ENCODE measurements at places on chromosomes 1 and 21.

DNA sequence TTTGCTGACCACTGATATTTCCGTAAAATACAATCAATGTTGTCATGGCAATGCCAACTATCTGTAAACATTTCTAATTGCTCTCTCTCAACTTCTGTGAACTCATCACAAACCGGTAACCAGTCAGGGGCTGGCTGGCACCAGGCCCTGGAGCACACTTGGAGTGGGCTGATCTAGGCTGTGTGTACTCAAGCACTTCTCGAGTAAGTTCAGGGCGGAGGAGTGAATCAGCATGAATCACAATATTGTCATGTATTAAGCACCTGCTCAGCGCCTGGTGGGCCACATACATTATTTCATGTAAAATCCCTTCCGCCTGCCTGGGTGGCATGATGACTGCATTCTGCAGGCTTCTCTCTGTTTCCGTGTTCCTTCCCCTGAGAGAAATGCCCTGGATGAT is 212.4 kb downstream of the FOXD2 start:
- no peak for DNase-seq

GRCh38 chr1:24745711-24746413 is 615 bp downstream of the CLIC4 start:
- DNase-seq = no peak

DNA sequence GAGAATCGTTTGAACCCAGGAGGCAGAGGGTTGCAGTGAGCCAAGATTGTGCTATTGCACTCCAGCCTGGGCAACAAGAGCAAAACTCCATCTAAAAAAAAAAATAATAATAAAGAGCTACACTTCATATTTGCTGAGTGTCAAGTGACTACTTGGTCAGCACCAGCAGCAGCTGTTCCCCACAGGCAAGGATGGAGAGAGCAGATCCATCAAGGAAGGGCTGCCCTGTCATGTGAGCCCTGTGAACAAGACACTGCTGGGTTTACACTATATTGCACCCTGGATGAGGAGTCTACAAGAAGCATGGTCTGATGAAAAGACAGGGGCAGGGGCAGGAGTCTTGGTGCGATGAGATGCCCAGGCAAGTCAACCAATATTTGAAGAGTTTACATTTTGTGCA is 3.6 kb downstream of the CTNNBIP1 start:
- no peak for DNase-seq

GRCh38 chr1:174975764-174976163 is 24.0 kb upstream of the CACYBP start:
- no peak for DNase-seq

DNA sequence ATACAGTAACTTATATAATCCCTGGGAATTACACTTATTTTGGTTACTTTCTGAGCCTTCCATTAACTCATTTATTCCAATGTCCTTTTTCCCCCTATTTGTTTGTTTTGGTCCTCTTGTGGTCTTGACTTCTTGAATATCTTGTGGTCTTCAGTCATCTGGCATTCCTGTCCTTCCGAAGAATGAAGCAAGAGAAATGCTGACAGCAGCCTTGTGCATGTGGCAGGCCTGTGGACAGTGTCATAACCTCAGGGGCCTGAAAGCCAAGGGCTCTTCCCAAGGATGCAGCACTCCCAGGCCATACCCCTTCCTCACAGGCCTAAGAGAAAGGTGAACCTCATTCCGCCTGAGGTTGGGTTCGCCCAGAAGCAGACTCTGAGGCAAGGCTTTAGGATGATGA is 470.2 kb downstream of the DISC1 start:
- no peak for DNase-seq

GRCh38 chr1:203954788-203955552 is 93.6 kb downstream of the SNRPE start:
- no peak for DNase-seq

GRCh38 chr1:1752636-1753606 is 25.3 kb downstream of the NADK start:
- no peak for DNase-seq

- no peak for DNase-seq
These were observed 139.8 kb upstream of the ST6GALNAC5 start for GRCh38 chr1:76727520-76727919.

DNA sequence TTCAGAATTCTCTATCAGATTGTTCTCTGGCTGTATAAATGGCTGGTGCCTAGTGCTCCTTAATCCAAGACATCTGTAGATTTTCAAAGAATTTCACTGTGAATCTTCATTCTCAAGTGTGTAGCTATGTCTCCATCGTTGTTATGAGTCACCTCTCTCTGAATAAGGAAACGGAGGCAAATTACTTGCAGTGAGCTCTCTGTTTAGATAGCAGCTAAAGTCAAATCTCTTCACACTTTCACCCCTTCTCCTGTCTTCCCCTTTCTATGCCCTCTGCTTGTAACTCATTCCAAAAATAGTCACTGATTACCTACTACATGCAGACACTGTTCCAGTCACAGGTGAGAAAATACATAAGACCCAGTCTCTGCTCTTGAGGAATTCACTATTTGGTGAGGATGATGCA is 39.7 kb downstream of the CHML start:
- DNase-seq = no peak

DNA sequence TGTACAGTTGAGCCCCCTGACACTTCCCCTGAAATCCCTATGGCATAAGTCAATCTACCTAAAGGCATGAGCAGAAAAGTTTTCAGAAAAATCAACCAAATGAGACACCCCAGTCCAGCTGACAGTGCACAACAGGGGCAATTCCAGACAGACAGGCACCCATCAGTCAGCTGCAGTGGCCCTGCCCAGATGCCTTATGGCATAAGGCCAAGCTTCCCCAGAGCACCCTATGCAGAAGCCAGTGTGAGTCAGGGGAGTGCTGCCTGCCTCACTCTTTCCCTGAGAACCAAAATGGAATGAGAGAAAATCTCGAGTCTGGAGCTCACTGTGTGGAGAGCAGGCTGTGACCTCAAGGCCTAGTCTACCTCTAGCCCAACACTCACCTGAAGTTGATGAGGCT is 38.1 kb downstream of the MRAP start:
- peak; percentile 22 for DNase-seq

DNA sequence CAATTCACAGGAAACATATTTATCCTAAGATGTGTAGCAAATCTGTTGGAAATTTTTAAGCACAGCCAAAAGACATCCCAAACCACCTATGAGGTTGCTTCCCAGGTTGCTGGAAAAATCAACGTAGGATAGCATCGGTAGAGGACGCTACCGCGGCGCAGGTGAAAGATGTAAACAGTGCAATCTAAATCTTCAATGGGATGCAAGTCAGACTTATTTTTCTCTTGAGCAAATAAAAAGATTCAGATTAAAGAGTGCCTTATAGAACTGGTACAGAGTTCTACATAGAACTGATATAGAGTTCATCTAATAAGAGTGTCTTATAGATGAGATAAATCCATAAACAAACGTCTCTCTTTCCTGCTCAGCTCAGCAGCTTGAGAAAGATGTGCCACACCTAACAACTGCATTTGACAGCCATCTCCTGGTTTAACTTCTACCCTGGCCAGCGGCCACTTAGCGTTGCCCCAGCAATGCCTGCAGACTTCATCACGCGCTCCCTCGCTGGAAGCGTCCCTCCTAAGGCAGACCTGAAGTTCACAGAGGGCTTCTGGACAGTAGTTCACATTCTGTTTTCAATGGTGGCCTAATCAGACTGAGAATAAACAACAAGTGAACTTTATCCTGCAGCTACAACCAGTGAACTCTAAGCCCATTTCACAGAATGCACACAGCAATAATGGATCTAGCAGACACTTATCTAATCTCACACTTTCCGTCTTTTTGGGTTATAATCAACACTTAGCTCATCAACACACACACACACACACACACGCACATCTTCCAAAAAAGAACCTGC is 164.5 kb downstream of the TOMM20 start:
- DNase-seq = no peak

- no peak for DNase-seq
These were observed 109.1 kb downstream of the CD247 start for GRCh38 chr1:167409183-167409582.

DNA sequence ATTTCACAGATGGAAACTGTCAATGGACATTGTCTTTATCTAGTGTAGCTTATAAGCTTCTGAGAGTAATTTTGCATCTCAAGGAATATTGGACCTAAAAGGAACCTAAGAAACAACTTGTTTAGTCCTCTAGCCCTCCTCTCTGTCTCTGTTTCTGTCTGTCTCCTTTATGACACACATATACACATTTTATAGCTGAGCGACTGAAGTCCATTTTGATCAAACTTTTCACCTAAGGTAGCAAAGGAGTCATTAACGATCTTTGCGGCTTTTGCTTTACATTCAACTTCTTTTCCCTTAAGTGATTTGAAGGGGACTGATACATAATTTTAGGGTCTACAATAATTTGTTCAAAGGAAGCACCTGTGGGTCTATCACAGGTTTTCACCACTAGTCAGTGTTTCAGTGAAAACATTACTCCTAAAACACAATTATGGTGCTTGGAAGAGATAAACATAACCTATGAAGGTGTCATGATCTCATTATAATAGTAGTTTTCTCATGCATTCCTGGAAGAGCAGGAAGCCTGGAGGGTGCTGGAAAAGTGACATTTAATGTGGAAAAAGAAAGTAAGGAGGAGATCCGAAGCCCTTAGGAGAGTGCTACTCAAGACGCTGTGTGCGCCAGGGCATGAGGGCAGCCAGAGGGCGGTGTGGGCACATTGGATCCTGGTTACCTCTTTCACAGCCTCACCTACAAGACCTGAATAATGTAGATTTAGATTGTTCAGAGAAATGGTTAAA is 248.6 kb downstream of the DNM3 start:
- no peak for DNase-seq

DNA sequence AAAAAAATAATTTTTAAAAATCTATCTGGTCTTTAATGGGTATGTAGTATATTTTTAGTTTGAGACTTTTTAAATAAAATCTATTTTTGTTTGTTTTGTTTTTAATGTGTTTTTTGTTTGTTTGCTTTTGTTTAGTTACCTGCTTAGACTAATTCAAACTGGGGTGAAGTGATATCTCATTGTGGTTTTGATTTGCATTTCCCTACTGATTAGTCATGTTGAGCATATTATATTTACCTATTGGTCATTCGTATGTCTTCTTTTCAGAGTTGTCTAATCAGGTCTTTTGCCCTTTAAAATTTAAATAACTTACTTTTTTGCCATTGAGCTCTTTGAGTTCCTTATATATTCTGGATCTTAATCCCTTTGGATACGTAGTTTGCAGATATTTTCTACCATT is 20.3 kb downstream of the CD1B start:
- DNase-seq = no peak

- DNase-seq = no peak
These were observed 304.8 kb downstream of the BRINP3 start for GRCh38 chr1:190172651-190173430.

GRCh38 chr1:113133759-113134158 is 60.8 kb downstream of the LRIG2 start:
- no peak for DNase-seq

- DNase-seq = no peak
These were observed 3.4 kb downstream of the PTTG1IP start for GRCh38 chr21:44869781-44870747.

DNA sequence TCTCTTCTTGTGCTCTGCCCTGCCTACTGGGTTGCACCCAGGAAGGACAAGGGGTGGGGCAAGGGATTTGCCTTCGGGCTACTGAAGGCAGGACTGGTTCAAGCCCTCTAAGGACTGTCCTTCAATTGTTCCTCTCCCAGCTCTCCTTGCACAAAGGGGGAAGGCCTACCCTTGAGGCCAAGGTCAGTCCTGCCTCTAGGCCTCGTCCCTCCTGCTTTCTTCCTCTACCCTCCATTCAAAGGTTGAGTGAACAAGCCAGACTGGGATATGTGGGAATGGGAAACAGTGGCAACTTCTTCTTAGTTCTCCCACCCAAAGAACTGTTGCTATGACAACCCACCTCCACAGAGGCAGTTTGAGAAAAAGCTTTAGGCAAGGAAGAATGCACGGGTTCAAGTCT is 2.7 kb downstream of the LURAP1 start:
- no peak for DNase-seq

- no peak for DNase-seq
These were observed 23.4 kb upstream of the PODN start for GRCh38 chr1:53038566-53038965.

- no peak for DNase-seq
These were observed 88.9 kb downstream of the XPR1 start for GRCh38 chr1:180720753-180721152.

DNA sequence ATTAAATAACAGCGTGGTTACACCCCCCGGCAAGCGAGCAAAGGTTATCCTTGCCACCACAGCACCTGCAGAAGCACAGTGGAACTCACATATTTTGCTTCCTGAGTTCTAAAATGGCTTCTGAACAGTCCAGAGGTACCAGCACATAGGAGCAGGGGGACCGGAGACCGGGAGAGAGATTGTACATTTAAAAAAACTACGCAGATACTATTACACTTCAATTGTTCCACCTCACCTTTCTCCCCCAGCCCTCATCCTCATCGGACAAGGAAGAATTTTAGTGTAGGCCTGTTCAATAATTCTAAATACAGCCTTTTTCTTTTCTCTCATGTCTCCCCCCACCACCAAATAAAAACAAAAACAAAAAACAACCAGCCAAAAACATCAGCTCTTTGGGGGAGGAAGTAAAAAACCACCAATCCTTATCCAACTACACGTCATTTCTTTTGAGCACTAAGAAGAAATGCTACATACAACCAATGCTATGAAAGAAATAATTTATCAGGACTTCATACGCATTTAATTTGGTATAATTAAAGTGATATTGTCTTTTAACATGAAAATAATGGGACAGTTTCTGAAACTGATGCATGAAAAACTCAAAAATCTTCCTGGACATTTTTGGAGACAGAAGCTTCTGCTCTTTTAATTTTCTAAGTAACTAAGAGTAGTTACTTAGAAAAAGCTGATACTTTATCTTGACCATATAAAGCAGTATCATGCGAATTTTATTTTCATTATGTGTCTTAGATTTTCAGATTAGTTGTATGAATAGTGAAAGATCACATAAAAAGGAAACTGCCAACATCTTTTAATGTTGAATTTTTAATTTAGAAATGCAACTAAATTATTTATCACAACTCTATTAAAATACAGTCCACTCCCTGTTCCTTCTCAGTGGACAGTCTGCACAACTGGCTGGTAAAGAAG is 9.1 kb downstream of the CDKN2C start:
- DNase-seq = no peak

GRCh38 chr1:31751822-31752241 is 12.3 kb downstream of the ADGRB2 start:
- no peak for DNase-seq

DNA sequence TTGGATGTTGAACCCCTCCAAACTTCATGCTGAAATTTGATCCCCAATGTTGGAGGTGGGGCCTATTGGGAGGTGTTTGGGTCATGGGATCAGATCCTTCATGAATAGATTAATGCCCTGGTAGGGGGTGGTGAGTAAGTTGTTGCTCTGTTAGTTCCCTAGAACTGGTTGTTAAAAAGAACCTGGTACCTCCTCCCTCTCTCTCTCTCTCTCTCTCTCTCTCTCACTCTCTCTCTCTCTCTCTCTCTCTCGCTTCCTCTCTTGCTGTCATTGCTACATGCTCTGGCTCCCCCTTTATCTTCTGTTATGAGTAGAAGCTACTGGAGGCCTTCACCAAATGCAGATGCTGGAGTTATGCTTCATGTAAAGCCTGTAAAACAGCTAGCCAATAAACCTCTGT is 498.2 kb upstream of the NR5A2 start:
- DNase-seq = no peak

GRCh38 chr1:197150336-197151005 is 4.0 kb upstream of the ASPM start:
- no peak for DNase-seq

- DNase-seq = no peak
These were observed 367 bp downstream of the WNT2B start for GRCh38 chr1:112509005-112509659.

- DNase-seq = no peak
These were observed 218.3 kb downstream of the LRRIQ3 start for GRCh38 chr1:73979684-73980083.

Measured in anterior cingulate cortex (tissue), 58 donors.